ENCODE measurements at places on chromosomes 4 and X.

- DNase-seq: no peak
Measured at GRCh38 chr4:158945529-158946108, 157.3 kb upstream of the RAPGEF2 start.

GRCh38 chrX:39903937-39904336, 193.8 kb downstream of the BCOR start:
- peak; percentile 56 for DNase-seq

DNA sequence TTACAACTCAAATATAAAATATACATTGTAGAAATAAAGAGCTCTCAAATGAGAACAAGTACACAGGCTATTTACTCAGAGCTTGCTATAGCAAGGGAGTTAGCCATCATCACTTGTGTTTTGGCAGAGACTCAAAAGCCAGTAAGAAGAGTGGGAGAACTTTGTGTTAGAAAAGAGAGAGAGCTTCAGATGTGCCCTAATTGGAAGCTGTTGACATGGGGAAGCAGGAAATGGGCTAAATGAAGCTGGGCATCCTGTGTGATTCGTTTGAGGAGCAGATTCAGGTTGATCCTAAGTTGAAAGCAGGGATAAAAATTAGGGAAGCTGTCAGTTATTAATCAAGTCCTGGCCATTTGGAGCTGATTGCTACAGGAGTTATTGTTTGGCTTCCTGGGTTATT, 207.4 kb upstream of the MAOA start:
- DNase-seq: no peak

- DNase-seq: no peak
Measured at GRCh38 chr4:109608879-109609278, 48.8 kb downstream of the MCUB start.

DNA sequence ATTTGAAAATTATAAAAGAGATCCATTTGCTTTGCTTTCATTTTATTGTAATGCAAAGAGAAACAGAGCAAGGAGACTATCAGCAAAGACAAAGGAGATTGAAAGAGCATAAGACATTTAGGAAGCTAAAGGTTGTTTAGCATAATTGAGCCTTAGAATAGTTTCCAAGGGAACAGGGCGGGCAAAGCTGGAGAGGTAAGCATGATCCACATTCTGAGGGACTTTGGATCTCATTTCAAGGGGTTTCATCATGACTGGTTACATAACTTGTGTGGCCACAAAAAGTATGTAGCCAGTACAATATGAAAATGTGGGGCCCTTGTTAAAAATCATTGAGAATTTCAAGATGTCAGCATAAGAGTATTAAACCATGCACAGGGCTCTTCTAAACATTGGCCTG, 406.5 kb downstream of the RPA4 start:
- no peak for DNase-seq

DNA sequence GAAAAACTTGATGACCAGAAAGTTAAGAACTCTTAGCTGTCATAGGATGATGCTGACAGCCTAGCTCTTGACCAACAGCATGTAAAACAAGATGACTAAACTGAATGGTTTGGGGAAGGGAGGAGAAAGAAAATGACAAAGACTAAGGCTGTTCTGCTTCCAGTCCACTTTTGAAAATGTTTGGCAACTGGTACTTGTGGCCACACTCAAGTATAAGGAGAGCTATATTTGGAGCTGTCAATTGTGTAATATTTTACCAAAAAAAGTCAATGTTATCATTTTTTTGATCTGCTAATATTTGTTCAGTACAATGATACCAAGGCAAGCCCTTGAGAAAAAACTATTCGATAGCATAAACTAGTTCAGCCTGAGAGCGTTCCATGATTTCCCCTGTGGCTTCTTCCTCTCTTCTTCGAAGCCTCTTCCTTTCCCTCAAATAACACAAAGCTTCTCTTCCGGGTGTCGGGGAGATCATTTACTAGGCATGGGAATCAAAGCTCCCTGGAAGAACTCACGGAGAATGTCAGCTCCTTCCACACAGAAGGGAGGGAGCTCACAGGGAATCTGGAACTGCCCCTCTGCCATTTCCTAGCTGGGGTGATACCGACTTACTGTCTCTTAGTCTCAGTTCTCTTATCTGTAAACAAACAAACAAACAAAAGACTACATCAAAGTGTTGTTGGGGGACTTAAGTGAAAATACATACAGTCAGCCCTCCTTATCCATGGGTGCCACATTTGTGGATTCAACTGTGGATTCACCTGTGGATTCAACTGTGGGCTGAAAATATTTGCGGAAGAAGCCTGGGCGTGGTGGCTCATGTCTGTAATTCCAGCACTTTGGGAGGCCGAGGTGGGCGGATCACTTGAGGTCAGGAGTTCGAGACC, 82.6 kb downstream of the SCD5 start:
- peak; percentile 70 for DNase-seq

- DNase-seq: no peak
Measured at GRCh38 chrX:115652221-115652620, 91.2 kb downstream of the PLS3 start.

DNA sequence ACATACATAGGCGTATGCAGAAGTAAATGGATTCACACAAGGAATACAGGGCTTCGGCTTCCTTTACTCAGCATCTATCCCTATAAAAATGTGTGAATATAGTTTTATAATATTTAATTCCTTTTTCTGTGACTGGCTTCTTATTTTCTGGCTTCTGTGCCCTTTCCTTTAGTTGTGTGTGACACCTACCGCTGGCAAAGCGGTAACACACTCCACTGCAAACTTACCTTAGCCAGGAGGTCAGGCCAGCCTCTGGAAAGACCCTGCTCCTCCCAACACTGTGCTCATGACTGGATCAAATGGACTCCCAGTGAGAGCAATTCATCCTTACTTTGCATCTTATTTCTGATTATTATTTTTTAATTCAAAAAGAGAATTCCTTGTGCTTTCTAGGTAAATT, 244.2 kb downstream of the ANK2 start:
- peak; percentile 37 for DNase-seq

GRCh38 chr4:176464748-176465147, 145.0 kb downstream of the SPCS3 start:
- no peak for DNase-seq

- DNase-seq: no peak
Measured at GRCh38 chr4:173370130-173370476, 651 bp upstream of the SAP30 start.

GRCh38 chr4:136864604-136865185, 667.6 kb downstream of the PCDH18 start:
- peak; percentile 69 for DNase-seq

DNA sequence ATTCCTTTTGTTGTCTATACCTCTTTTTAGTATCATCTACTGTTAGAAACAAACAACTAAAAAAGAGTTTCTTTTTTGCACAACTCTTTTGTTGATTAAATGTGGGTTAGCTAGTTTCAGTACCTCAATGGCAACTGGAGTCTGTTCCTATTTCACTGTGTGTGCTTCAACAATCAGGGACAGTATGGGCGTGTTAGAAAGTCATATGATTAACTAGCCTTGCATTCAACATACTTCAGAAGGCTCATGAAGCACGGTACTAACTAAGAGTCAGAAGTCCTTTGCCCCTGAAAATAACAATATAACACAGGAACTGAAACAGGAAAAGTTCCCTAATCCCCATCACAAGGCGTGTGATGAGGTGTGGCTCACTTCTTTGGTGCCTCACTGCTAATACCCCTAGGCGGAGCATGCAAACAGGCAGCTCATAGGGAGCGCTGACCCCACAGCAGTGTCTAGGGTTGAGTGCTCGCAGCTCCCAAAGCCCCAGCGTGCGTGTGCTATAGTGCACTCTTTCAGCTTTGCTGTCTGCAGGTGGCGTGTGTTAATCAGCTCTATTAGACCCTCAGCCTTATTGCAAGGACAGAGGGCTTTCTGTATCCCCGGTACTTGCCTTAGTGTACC, 203.1 kb upstream of the NDST3 start:
- no peak for DNase-seq

DNA sequence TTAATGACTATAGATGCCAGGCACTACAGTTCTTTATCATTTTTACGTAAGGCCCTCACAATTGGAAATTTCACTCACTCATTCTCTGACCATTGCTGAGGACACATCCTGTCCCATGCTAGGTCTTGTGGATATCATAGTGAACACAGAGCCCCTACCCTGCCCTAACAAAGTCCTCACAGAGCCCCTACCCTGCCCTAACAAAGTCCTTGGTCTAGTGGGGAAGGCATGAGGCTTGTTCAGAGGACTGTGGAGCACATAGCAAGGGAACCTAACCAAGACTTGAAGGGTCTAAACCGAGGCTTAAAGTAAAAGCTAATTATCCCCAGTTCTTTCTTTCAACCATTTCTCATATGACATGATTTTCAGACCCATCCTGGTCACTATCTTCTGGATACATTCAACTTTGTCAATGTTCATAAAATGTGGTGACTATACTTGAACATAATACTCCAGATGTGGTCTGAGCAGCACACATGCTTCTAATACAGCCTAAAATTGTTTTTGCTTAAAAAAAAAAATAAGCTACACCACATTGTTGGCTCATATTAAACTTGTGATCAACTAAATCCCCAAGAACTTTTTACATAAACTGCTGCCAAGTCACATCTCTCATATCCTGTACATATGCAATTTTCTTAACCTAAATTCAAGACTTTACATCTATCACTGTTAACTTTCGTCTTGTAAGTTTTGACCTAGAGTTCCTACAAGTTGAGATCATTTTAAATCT, 77.0 kb downstream of the GPC3 start:
- no peak for DNase-seq

- DNase-seq: peak; percentile 21
Measured at GRCh38 chrX:136954930-136955329, 74.4 kb upstream of the RBMX start.

- no peak for DNase-seq
Measured at GRCh38 chrX:153379508-153379907, 21.6 kb downstream of the PNMA6E start.

GRCh38 chrX:118698516-118699170, 28.8 kb upstream of the IL13RA1 start:
- DNase-seq: peak; percentile 34

GRCh38 chr4:84985952-84986351, 19.5 kb upstream of the WDFY3 start:
- peak; percentile 79 for DNase-seq

GRCh38 chrX:43756076-43756475, 100.0 kb downstream of the MAOA start:
- no peak for DNase-seq

- DNase-seq: no peak
Measured at GRCh38 chrX:137313627-137314026, 252.3 kb upstream of the ZIC3 start.

GRCh38 chr4:168150420-168151050, 58.2 kb downstream of the ANXA10 start:
- DNase-seq: no peak

- no peak for DNase-seq
Measured at GRCh38 chr4:126559961-126560360, 1072.8 kb upstream of the INTU start.

DNA sequence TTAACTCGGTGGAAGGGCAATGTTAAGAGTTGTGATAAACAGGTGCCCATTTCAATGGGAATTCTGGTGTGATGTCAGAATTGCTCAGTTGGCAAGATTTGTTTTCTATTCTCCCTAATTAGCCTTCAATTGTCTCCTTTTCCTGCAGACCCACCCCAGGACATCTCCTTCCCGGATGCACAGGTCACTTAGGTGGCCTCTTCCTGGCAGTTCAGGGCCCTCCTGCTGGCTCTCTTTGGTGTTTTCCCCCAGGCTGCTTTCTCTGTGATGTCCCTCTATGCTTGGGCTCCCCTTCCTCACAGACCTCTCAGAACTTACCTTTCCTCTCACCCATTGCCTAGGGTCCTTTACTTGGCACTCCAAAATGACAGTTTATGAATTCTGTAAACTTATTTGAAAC, 126.3 kb downstream of the GPAT3 start:
- no peak for DNase-seq

GRCh38 chr4:7973545-7973981, 33.9 kb upstream of the AFAP1 start:
- peak; percentile 79 for DNase-seq

- no peak for DNase-seq
Measured at GRCh38 chr4:100988876-100989275, 358.4 kb downstream of the PPP3CA start.

DNA sequence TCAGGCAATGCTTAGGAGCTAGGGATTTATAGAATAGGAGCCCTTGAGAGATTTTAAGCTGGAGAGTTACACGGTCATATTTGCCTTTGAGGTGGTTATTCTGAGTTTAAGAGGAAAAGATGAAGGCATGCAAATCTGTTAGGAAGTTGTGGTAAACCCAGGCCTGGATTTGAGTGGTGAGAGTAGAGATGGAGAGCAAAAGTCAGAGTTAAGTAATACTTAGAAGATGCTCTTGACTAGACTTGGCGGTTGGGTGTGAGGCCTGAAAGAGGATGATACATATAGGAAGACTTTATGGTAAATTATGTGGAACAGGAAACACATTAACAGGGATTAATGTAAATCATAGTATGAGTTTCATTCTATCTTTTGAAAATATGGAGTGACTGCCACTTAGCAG, 136.0 kb upstream of the ARX start:
- DNase-seq: no peak

DNA sequence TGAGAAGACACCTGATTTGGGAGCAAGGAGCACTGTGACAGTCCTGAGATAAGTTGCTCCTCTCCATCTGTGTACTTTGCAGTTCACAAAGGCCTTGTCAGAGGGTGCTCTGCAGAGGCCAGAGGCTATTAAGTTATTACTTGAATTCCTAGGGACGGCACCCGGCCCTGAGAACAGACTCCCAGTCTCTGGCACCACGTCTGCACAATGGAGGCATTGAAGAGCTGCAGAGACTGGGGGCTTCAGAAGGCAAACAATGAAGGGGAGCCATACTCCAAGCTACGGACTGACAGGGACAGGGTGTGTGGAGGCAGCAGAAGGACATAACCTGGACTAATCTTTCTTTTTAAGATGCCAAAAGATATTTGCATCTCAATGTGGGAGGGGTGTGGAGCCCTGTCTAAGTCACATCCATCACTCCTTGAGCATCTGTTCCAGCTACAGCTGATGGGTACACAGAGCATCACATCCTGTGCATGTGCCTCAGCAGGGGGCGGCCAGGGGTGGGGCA, 11.5 kb downstream of the RASGEF1B start:
- no peak for DNase-seq

- no peak for DNase-seq
Measured at GRCh38 chrX:132561483-132561882, 72.6 kb upstream of the MBNL3 start.

- DNase-seq: no peak
Measured at GRCh38 chr4:13705521-13706041, 78.1 kb upstream of the BOD1L1 start.

DNA sequence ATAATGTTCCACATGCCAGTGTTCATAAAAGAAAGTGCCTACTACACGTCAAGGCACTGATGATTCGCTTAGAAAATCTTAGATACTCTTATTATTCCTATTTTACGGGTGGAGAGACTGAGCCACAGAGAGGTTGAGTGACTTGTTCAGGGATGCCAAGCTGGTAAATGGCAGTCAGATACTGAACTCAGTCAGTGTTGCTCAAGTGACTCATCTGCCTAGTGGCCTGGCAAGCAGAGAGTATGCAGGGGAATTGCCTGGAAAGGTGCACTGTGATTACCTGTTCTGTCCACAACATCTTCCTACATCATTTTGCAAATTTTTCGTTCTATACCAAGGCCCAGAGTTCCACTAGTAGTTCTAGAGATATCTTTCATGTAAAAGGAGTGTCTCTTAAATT, 68.4 kb downstream of the RAPGEF2 start:
- no peak for DNase-seq
